ENCODE measurements at places on chromosomes 1 and 21. TPM values are rescaled to one million over a fixed set of nuclear protein-coding genes. Genes with fewer than 3 reads are reported as not detected.

DNA sequence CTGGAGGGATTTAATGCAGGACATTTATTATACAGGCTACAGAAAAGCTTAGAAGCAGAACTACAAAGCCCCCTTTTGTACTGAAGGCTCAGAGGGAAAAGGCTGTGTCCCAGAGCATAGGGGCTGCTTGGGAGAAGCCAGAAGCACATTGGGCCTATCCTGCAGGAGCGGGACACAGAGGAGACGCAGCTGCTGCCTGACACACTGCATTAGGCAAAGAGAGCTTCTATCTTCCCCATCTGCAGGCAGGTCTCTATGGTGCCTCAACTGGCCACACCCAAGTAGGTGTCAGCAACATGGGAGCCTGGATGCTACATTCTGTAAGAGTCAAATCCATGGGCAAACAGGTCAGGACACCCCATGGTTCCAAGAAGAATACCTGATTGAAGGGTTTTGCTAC, 595.9 kb downstream of the AJAP1 start:
- DNase-seq: no peak

- no peak for DNase-seq
Observed at GRCh38 chr1:181732218-181732990, 249.1 kb downstream of the CACNA1E start.

DNAJC28 gene
- polyA plus RNA-seq: 3.7 TPM

RBM11 gene
- polyA plus RNA-seq: 5.0 TPM

GBP4 gene
- polyA plus RNA-seq: 13.6 TPM

USH2A gene
- polyA plus RNA-seq: 0.06 TPM

Measured in right lung (tissue), 10 donors.